ENCODE measurements at places on chromosomes 4 and X.

- no peak for DNase-seq
Measured at GRCh38 chrX:5976332-5976731, 252.3 kb downstream of the NLGN4X start.

DNA sequence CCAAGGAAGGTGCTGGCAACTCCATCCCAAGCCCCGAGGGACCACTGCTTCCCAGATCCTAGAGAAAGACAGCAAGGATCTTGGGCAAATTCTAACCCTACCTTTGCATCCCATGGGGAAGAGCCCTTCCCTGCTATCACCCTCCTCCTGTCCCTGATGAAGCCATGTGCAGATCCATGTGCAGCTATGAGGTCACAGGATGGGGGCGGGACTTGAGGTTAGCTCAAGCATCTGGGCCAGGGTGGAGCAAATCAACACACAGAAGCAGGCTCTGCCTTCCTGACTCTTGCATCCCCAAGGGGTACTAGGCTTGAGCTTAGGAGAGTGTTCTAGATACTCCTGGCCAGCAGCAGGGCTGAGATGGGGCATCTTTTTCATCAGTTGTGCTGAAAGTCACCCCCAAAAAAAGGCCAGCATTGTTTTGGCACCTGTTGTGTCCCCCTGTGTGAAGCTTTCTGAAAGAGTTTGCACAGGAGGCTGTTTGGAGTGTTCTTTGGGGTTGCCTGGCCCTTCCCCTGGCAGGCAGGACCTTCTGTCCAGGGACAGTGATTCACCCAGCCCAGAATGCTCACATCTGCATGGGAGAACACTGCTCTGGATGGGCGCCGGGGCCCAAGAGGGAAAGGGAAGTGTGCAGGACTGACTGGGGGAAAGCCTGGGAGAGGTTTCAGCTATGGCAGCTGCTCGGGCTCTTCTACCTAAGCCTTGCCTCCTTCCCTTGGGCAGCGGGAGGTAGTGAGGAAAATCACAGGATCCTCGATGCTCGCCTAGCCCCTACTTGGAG is 50.8 kb downstream of the PRPS1 start:
- no peak for DNase-seq

DNA sequence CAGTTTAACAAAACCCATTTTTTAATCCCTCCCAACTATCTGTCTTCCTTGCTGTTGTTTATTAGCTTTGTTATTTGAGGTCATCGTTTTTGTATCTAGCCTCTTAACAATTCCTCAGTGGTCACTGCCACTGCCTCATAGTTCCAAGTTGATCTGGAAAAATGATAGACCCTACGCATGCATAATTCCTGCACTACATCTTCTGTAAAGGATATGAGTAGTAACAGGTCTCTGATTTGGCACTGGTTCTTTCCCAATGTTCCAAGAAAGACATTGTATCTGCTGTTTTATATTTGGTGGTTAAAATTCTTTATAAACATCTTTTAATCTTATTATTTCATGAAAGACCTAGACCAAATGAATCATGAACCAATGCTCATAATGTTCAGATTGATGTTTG is 166.6 kb downstream of the ZNF330 start:
- DNase-seq: no peak

DNA sequence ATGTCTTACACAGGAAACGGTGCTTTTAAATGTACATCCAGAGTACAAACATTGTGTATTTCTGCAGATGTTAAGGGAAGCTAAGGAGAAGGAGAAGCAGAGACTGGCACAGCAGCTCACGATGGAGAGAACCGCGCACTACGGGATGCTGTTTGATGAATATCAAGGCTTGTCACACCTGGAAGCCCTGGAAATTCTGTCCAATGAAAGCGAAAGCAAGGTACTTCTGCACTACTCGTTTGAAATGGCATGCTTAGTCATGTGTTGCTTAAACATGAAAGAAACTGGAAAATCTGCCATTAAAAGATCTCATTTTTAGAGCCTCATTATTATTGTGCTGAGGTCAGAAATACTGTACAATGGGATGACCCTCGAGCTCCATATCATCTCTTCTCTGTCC is 47.2 kb downstream of the FAM114A1 start:
- no peak for DNase-seq

DNA sequence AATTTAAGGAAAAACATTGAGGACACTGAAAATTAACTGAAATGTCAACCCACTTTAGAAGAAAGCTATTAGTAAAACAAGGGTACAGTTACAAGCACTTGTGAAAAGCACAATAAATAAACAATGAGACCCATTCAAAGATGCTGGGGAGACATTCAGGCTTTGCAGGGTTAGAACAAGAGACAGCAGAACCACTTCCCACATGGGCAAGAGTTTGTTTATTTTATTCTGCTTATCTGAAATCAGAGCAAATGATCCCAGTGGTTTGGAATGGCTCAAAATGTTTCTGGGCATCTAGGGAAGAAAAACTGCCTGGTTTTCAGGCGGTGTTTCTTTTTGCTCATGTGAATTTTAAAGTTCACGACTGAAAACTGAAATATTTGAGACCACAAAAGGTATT is 42.4 kb downstream of the PPP3CA start:
- no peak for DNase-seq

DNA sequence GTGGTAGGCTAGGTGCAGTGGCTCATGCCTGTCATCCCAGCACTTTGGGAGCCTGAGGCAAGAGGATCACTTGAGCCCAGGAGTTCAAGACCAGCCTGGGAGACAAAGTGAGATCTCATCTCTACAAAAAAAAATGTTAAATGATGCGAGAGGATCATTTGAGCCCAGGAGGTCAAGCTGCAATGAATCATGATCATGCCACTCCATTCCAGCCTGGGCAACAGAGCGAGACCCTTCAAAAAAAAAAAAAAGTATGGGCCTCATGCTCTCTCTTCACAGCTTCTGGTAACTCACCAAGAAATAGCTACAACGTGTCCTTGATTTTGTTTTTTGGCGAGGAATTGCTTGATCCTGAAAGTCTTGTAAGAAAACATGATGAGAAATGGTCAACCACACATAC is 1.3 kb downstream of the ACE2 start:
- DNase-seq: no peak

- no peak for DNase-seq
Measured at GRCh38 chr4:7275067-7275466, 82.7 kb downstream of the SORCS2 start.

DNA sequence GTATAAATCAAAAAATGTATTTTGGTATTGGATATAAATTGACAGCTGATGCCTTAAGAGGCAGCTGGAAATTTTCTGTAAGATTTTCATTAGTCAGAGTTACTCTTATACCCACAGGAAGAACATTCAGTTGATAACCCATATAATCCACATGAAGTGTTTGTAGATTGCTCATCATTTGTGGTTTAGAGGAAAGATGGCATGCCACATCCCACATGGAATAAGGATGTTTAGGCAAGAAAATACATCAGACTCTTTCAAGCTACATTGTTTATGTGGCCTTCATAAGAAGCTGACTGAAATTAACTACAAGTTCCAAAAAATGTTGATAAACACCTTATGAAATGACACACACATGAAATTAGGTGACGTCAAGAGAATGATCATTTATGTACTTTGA is 56.6 kb downstream of the AREG start:
- DNase-seq: no peak

- no peak for DNase-seq
Measured at GRCh38 chr4:68451246-68452211, 4.3 kb downstream of the TMPRSS11E start.

DNA sequence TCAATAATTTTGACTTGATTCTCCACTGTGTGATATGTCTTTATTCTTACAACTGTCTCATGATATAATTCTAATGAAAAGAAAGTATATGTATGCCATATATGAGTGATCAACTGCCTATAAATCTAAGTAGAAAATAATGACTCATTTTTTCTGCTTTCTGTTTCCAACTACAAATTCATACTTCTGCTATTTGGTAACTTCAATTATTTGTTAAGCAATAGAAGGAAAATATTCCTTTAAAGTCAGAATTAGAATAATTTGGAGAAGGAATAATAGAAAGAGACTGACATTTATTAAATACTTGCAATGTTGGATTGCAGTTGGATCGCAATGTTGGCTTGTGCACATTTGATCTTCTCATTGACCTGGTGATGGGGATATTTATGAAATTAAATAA is 204.2 kb upstream of the PACRGL start:
- DNase-seq: no peak

GRCh38 chr4:85527815-85528214 is 52.9 kb downstream of the ARHGAP24 start:
- DNase-seq: no peak

DNA sequence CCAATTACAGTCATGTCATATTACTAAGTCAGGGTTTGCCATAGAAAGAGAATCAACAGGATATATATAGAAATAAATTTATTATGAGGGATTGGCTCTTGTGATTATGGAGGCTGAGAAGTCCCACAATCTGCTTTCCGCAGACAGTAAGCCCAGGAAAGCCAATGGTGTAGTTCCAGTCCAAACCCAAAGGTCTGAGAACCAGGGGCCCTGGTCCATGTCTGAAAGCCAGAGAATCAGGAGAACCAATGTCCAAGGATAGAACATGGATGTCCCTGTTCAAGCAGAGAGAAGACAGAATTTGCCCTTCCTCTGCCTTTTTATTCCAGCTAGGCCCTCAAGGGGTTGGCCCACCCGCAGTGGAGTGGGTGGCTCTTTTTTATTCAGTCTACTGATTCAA is 25.6 kb downstream of the FABP2 start:
- no peak for DNase-seq

DNA sequence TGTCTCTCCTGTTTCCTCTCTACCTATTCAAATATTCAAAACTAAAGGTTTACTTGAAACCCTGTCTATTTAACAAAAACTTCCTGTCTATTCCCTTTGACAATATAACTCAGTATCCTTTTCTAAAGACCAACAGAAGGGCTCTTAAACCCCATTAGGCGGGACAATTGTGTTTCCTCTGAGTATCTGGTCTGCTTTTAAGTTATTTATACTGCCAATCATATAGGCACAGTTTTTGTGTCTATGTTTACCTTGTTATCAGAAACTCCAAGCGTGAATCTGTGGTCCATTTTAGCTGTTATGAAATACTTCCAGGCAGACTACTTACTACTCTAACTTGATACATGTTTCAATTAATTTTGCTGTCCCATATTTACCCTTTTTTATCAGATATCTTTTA is 350.0 kb upstream of the CTSO start:
- DNase-seq: no peak

- DNase-seq: peak; percentile 37
Measured at GRCh38 chrX:40845331-40845911, 110.1 kb upstream of the MED14 start.

- DNase-seq: no peak
Measured at GRCh38 chr4:2408401-2408958, 10.0 kb downstream of the ZFYVE28 start.

DNA sequence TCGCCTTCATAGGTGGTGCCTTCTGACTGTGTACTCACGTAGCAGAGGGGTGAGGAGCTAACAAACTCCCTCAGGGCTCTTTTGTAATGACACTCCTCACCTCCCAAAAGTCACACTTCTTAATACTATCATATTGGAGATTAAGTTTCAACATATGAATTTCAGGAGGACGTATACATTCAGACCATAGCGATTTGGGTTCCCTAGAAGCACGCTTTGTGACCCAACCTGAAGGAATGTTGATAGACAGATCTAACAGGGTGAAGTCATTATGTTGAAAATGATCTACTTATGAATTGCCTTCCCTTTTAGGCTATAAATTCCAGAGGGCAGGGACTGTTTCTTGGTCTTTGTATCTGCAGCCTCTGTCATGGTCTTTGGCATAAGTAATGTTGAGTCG is 3.2 kb upstream of the KLHL34 start:
- no peak for DNase-seq

GRCh38 chr4:73964862-73965611 is 16.8 kb downstream of the PF4 start:
- DNase-seq: no peak

DNA sequence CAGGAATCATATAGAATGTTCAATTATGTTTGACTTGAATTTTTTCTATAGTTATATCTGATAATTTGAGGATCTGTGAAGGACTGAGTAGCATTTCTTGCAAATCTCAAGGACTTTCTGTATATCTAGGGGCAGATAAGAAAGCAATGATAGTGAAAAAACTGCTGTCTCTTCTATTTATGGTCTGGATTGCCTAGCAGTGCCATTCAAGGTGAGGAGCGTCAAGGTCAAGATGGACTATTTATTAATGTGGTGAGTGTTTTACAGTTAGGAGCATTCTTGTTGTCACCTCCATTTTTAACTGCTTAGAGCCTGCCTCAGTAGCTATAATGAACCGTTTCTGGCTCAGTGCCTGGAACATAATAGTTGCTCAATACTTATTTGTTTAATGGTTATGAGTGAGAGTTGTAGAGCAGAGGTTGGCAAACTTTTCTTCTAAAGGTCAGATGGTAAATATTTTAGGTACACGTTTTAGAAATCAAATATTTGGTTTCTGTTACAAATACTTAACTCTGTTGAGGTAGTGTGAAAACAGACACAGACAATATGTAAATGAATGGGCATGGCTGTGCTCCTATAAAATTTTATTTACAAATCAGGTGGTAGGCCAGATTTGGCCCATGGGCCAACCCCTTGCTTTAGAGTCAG is 523.2 kb upstream of the IGFBP7 start:
- no peak for DNase-seq

DNA sequence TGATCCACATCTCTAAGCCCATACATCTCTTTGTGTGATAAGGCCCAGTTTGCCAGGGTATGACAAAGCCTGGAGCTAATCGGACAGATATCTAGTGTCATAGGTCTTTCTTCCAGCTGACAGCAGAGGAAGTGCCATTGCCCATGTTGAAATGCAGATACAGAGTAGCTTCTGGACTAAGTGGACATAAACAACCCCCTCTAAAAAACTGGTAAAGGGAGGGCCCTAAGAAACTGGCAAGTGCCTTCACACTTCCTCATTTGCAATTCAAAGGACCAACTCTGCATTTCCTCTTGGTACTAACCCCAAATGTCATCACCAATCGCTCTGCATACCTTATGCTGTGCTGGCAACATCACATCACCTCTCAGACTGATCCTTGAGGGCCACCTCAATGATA is 20.8 kb downstream of the ARHGEF6 start:
- no peak for DNase-seq

DNA sequence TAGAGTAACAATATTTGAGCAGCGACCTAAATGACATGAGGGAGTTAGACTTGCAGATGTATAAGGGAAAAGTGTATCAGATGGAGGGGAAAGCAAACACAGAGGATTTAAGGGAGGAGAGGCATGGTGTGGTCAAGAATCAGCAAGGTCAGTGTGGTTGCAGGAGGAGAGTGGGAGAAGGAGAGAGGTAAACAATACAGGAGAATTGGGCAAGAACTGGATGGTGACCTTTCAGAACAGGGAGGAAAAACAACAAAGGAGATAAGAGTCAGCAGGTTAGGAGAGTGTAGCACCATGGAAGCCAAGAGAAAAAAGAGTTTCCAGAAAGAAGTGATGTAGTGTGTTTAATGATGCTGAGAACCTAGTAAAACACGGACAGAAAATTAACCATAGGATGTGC is 178.5 kb downstream of the PAPSS1 start:
- DNase-seq: no peak
